ENCODE measurements at places on chromosomes 7 and 10.

DNA sequence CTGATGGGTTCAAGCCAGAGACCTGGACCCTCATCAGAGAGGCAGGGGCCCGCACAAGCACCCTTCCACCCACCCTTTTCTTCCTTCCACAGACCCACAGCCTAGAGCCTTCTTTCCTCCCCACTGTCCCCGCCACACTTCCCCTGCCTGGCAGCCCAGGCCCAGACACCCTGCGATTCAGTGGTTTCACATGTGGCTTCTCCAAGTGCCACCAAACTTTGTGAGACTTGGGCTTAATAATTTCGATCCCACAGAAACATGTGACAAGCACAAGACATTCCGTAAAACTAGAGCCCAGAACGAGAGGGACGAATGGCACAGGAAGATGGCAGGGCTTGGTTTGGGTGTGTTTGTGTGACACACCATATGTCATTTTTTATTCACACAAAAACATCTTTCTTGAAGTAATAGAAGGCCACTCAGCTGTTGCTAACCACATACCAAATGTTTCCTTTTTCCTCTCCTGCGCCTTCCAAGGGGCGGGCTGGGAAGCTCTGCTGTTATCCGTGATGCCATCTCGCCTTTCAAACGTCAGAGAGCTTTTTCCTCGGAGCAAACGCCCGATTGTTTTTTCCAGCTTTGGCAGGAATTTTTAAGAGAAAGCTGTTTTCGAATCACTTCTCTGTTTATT, 162.9 kb downstream of the GRK5 start:
- no peak for DNase-seq

- no peak for DNase-seq
Measured at GRCh38 chr7:47366211-47366610, 215.7 kb downstream of the TNS3 start.

- no peak for DNase-seq
Measured at GRCh38 chr10:110083884-110084283, 76.1 kb downstream of the ADD3 start.

GRCh38 chr10:129694184-129694583, 227.1 kb downstream of the MGMT start:
- DNase-seq = no peak

GRCh38 chr10:102421507-102421756, 796 bp downstream of the FBXL15 start:
- no peak for DNase-seq

DNA sequence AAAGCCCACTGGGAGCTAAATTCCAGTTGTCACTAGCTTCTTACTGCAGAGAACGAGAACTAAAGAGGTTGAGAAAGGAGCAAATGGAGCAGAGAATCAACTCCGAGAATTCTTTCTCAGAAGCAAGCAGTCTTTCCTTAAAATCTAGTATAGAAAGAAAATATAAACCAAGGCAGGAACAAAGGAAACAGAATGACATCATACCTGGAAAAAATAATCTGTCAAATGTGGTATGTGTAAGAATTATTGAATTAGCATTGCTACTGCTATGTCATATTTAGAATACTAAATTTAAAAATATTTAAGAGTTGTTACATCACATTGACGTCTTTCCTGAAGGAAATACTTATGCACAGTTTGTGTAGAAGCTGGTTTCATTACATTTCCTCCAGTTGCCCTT, 4.3 kb downstream of the SLF2 start:
- no peak for DNase-seq

- no peak for DNase-seq
Measured at GRCh38 chr7:33610918-33611317, 294.4 kb upstream of the BMPER start.

GRCh38 chr7:80324032-80324431, 187.8 kb downstream of the GNAT3 start:
- DNase-seq = no peak

- DNase-seq = no peak
Measured at GRCh38 chr10:3137958-3138726, 34.4 kb downstream of the PITRM1 start.

GRCh38 chr7:126449611-126450268, 803.0 kb downstream of the GRM8 start:
- DNase-seq = no peak

Measured in stimulated activated CD8-positive, alpha-beta memory T cell treated with anti-CD3 and anti-CD28 coated beads, Interleukin-2, amount 100 ng/mL, for 48 hours (primary cell).